Stimulated activated CD4-positive, alpha-beta T cell treated with anti-CD3 and anti-CD28 coated beads, TNF-alpha, amount 100 ng/mL, for 48 hours (primary cell): ENCODE measurements at places on chromosomes 4 and X.
A peak's percentile ranks its signal among the peaks of the same experiment; 100 is the strongest.

GRCh38 chr4:175273995-175274753 is 356.0 kb downstream of the ADAM29 start:
- DNase-seq = no peak

DNA sequence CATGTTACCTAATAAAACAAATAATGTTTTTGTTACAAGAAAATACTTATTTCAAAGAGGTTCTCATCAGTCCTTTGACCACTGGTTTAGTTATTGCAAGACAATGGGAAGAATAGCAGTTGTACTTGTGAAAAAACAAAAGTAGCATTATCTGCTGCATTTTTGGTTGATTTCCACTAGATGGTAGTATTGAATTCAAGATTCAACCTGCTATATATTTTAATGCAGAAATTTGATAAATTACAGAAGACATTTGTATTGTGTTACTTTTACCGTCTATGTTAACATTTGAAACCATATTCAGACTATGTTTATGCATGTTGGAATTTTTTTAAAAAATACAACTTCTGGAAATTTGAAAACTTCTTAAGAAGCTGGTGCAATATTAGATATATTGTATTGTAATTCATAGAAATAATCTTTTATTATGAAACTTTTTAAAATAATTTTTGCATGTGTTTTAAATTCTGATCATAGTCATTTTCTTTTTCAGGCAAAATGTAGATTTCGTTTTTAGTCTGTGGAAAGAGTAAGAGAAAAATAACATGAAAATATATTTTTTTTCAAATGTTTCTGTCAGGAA is 56.4 kb downstream of the SPCS3 start:
- DNase-seq = no peak

- DNase-seq = no peak
Observed at GRCh38 chrX:65658229-65658628, 9.2 kb upstream of the MSN start.

- DNase-seq = no peak
Observed at GRCh38 chrX:19063030-19063429, 59.2 kb downstream of the ADGRG2 start.

DNA sequence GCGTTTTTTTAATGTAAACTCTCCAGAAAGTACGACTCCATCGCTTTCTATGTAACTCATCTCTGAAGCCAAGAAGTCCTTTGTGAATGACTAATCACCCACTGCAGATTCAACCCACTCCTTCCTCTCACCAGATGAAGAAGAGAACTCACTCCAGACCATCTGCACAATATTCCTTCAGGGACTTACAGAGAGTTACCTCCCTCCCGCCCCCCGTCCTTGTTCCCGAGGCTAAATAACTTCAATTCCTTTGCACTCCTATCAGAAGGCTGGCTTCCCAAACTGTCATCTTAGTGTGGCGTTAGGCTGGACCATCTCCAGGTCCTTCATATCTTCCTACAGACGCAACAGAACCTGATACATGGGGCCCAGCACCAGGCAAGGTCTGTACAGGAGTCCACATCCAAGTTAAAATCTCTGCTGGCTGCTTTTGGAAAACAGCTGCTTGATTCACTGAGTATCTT is 82.4 kb downstream of the AFAP1 start:
- DNase-seq = no peak

DNA sequence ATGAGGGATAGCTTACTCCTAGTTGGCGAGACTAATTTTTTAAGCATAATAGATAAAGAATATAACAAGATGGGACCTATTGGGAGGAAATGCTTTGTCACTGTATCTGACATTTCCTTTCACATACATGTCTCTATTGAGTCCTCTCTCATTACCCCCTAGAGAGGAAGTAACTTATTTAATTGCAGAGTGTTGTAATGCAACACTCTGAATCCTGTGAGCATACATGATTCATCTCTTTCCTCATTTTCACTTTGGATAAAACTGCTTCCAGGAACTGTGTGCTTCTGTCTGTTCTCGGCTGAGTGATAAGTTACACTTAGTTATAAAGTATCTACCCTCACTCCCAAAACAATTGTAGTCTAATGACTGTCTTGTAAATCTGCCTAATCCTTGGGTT is 266.1 kb upstream of the ANXA10 start:
- no peak for DNase-seq

- no peak for DNase-seq
Observed at GRCh38 chrX:817759-818300, 187.2 kb downstream of the SHOX start.

DNA sequence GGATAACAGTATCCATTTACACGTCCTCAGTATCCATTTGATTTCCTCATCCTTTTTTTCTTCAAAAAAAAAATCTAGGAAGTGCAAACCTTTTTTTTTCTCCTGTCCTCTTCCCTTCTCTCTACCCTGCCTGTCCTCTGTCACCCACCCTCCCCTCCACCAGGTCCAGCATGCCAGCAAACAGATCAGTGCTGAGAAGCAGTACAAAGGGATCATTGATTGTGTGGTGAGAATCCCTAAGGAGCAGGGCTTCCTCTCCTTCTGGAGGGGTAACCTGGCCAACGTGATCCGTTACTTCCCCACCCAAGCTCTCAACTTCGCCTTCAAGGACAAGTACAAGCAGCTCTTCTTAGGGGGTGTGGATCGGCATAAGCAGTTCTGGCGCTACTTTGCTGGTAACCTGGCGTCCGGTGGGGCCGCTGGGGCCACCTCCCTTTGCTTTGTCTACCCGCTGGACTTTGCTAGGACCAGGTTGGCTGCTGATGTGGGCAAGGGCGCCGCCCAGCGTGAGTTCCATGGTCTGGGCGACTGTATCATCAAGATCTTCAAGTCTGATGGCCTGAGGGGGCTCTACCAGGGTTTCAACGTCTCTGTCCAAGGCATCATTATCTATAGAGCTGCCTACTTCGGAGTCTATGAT is 1.7 kb downstream of the SLC25A4 start:
- no peak for DNase-seq

DNA sequence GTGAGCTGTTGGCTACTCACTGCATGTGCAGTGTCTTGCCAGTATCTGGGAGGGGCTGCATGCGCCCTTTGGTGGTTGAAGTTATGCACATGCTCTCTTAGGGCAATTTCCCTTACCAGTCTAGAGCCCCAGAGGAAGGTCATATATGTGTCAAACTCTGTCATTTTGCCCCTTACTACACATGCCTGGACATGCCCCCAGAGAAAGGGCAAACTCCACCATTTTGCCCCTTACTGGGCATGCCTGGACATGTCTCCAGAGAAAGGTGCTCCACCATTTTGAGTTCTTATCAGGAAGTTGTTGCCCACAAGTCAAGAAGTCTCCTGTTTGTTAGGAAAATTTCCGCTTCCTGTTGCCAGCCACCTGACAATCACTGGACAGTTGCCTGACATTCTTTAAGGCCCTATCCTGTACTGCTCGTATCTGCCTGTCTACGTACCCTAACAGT is 56.4 kb upstream of the PLAC8 start:
- no peak for DNase-seq

GRCh38 chr4:118845552-118846050 is 9.7 kb upstream of the SEC24D start:
- DNase-seq = no peak

DNA sequence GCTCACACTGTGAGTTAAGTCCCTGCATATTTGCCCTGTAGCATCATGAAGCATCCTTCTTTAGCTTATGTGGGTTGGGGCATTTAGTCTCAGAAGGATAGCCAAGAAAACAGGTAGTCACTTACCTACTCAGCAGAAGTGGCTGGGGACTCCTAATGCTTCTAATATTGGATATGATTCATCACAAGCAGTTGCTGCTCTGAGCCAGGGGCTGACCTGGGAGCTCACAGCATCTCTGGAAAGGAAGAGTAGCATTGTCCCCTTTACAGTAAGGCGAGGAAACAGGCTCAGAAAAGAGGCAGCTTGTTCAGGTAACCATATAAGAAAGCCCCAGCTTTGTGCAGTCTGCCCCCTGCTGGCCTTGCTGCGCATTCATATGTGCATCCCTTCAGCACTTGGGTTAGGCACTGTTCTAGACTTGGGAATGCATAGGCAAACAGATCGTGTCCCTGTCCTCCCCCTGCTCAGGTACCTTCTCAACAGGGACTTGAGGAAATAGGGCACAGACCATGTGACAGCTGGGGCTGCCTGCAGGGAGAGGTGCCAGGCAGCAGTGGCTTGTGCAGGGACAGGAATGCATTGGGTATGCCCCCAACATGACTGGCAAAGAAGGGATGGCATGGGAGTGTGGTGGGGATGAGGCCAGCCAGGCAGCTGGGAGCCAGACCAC is 35.7 kb upstream of the TBC1D14 start:
- peak; percentile 64 for DNase-seq

- no peak for DNase-seq
Observed at GRCh38 chrX:129726307-129727111, 12.3 kb upstream of the XPNPEP2 start.

DNA sequence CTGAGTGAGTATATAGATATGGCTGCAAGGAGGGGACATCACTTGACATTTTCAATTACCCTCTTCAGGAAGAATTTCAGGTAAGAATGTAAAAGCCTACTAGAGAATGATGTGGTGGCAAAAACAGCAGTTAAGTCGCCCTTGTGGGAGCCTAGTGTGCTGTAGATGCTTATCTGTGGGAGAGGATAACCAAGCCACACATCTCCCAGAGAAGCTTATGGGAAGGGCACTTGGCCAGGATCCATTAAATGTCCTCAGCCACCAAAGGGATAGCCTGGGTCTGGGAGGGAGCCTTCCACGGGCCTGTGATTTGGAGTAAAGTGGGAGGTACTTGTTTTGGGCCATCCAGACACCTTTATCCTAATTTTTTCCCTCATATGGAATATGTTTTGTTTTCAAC is 41.3 kb upstream of the BCLAF3 start:
- DNase-seq = no peak

- no peak for DNase-seq
Observed at GRCh38 chr4:174869339-174869738, 40.3 kb upstream of the GLRA3 start.

GRCh38 chr4:189530848-189531247 is 409.8 kb upstream of the FRG1 start:
- DNase-seq = no peak

DNA sequence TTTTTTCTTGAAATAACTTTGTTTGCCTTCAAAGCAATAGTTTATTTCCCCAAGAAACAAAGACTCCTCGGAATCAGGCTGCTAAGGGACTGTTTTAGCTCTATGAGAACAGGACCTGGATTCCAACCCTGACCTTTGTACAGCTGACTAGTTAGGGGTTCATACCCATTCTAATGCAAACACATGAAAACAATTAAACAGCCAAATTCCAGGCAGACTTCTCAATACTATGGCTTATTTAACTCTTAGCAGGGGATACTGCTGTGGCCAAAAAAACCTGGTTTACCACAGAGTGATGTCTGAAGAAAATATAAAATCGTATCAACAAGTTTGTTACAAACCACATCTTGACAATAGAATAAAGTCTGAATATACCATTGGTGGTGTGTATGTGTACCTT is 129.6 kb upstream of the INTU start:
- DNase-seq = no peak

DNA sequence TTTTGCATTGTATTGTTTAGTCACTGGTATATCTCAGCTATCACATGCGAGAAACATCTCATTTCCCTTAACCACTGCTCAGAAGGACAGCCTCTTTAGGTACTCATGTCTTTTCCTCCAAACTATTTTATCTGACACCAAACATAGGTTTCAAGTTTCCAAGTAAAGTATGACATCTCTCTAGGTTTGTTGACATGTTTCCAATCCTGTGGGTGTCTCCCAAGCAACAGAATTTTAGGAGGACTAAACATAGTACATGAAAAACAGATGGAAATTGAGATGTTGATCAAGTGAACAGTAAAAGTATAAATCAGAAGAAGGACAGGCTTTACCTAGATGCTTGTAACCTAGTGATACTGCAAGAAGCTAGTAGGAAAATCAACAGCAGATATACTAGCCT is 371.4 kb downstream of the DTHD1 start:
- no peak for DNase-seq

DNA sequence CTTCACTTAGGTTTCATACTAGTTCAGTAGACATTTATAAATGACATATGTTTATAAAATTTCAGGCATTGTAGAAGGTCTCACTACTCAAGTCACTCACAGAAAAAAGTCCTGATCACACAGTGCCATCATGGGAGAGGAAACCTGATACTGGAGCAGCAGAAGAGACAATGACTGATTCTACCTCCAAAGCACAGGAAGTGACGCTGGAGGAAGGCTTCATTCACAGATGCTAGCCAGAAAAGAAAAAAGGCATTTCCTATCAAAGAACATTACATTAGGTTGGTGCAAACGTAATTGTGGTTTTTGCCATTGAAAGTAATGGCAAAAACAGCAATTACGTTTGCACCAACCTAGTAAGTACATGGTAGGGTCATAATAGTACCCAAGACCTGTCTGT is 79.5 kb downstream of the RASGEF1B start:
- no peak for DNase-seq

DNA sequence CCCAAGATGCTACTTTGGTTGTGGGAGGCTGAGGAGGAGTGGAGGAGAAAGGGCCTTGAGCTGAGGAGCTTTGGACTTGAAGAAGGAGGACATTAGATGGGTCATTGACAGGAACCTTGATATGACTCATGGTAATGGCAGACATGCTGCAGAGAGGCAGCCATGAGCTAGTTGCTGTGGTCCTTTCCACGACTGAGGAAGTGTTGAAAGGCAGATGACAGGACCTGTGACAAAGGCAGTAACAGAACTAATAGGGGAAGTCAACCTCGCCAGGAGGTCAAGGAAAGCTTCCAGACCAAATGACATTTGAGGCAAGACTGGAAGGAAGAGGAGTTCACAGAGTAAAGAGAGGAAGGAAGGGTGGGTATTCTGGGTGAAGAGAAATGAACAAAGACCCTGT is 7.6 kb upstream of the XPNPEP2 start:
- no peak for DNase-seq

GRCh38 chr4:91611782-91612181 is 692.0 kb upstream of the GRID2 start:
- no peak for DNase-seq

GRCh38 chr4:4673070-4673469 is 131.2 kb upstream of the STX18 start:
- DNase-seq = no peak

GRCh38 chrX:130874751-130875150 is 28.3 kb downstream of the ENOX2 start:
- DNase-seq = no peak

GRCh38 chrX:11533199-11533651 is 132.5 kb downstream of the ARHGAP6 start:
- DNase-seq = no peak

GRCh38 chrX:104325213-104325585 is 70.5 kb upstream of the ESX1 start:
- DNase-seq = no peak

DNA sequence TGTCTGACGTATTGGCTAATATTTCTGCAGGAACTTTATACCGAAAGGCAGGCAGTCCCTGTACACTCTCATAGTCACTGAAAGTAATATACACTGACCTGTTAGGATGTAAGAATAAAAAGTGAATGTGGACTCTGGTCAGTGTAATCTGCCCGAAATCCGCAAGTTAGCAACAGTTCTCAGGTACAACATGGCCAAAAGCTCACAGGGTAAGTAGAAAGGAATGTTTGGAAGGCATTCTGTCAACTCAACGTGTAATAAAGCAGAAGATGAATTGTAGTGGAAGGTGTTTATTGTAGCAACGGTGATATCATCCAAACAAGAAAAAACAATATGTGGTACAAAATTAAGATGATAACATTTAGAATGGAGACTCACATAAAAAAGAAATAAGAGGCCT is 26.0 kb upstream of the NUP54 start:
- no peak for DNase-seq

- DNase-seq = no peak
Observed at GRCh38 chr4:5010984-5011383, 8.3 kb downstream of the CYTL1 start.

- peak; percentile 57 for DNase-seq
Observed at GRCh38 chrX:41334363-41335197, 618 bp downstream of the DDX3X start.
